ENCODE measurements at places on chromosomes 5 and 9.

DNA sequence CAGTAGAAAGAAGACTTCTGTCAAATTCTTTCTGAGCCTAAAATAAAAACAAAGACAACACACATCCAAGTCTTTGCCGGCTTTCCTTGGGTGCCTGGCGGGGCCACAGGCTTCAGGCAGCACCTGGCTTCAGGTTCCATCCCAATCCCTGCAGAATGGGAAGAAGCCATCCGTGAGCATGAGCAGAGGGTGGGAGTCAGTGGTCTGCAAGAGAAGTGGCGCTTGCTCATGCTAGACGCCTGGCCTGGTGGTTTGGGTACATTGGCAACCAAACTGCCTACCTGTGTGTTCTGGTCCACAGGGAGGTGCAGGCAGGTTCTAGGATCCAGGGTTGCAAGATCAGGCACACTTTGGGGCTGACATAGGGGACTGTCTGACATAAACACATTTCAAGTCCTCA lies 47.6 kb upstream of the RETREG1 start:
- no peak for DNase-seq

- DNase-seq, result no peak
Measured at GRCh38 chr5:172648013-172648381, 6.9 kb downstream of the NEURL1B start.

- no peak for DNase-seq
Measured at GRCh38 chr5:16457853-16458252, 7.7 kb downstream of the ZNF622 start.

DNA sequence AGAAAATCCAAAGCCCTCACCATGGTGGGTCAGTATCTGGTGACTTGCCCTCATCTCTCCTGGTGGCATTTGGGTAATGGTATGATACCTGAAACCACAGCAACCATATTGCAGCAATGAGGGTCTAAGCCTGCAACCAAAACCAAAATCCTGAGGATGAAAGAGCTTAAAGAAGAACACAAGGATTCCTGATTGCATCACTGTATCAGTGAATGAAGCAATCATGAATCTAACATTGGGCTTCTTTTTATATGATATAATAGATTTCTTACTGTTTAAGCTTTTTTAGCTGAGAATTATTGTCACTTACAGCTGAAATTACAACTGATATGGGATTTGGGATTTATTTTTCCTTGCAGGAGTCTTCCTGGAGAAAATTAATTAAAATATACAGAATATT lies 269.9 kb downstream of the MEF2C start:
- no peak for DNase-seq

DNA sequence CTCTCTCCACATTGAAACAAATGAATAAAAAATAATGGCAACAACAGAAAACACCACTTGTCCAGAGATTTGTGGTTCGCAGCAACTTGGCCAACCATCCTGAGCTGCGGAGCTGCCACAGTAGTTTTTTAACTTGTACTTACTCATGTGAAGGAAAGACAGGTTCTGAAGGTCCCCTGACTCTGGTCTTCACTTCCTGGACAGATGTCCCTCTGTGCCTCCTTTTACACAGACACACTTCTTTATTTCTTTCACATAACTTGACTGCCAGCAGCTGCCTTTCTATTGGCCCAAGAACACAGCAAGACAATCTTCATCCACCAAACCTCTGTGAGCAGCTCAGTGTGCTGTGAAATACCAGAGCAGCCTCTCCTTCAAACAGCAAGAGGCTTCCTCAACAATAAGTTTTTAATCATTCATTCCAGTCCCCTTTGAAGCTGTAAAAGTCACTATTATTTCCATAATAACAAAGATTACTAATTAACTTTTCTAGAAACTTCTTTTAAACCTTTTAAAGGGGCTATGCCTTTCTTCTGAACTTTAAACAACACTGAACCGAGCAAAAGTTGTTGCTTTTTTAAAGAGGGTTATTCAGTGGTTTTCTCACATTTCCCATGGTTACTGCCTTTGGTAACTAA lies 198.7 kb downstream of the NR2F1-AS1 start:
- DNase-seq, result peak; percentile 34

DNA sequence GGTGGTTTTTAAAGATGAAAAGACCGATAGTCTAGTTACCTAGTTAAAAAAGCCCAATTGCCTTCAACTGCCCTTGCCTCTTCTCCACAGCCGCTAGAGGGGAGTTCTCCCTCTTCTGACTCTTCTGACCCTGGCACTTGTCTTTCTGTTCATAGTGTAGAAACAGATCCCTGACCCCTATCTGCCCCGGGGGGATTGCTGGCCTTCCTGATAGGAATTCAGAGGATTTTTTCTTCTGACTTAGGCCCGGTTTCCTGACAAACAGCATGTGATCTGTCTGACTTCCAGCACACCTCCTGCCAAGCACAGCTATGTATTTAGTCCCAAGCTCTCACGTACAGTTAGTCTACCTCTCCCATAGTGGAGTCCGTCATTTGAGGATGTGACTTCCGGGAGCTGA lies 5.0 kb upstream of the TMEM268 start:
- no peak for DNase-seq

GRCh38 chr5:85049020-85049419 lies 664.3 kb upstream of the EDIL3 start:
- DNase-seq, result peak; percentile 3

DNA sequence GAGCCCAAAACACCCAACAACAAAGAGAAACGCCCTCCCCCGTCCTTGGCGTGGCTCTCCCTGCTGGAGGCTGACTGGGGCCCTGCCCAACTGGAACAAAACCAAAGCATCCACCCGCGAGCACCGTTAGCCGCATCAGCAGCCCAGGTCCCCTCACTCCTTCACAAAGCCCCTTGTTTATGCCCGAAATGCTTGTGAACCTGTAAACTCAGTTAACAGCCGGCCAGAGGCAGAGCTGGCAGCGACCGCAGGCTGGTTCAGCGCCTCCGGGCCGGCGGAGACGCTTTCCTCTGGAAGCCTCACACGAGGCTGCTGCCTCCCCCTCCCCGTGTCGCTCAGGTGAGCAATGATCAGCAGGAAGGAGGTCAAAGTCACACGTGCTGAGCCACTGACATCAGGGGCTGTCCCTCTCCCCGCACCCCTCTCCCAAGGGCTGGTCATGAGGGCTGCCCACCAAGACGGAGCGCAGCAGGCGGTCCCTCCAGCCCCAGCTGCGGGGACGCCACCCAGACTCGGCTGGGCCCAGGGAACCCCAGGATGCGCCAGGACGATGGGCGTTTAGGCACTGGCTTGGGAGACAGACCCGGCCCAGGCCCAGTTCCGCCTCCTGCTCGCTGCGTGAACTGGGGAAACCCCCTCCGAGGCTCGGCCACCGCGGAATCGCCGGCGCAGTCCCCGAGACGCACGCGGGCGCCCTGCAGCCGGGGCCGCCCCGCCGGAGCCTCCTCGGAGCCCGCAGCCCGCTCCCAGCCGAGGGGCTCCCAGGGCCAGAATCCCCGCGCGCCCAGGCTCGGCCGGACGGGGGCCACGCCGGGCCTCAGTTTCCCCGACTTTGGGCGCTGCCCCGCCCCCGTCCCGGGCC lies 563 bp downstream of the SNAPC4 start:
- DNase-seq, result peak; percentile 44

DNA sequence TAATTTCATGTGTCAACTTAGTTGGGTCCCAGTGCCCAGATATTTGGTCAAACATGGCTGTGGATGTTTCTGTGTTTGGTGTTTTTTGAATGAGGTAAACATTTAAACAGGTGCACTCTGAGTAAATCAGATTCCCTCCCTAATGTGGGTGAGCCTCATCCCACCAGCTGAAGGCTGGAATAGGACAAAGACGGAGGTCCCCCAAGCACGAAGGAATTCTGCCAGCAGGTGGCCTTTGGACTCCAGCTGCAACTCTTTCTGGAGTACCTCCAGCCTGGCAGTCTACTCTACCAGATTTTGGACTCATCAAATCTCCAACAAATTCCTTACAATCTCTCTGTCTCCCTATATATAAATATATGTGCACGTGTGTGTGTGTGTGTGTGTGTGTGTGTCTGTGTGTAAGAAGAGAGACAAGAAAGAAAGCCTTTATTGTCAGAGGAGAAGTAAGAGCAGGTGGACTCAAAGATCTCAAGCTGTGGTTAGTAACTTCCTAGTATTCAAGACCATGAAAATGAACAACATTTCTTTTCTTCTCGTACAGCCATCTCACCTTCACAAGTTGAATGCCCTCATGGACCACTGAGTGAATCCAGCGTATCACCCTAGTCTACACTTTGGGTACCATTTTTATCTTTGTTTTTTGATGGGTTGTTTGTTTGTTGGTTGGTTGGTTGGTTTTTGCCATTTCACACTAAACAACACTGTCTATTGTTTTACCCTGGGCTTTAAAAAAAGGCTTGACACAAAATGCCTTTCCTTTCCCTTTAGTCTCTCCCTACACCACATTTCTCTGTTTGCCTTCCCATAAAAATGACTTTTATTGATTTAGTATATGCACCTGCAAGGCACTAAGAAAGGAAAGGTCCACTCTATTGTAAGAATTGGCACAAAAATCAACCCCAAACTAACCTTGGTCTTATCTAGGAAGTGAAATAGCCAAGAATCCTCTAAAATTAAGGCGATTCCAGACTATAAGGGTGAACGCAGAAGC lies 118.7 kb downstream of the TENT4A start:
- DNase-seq, result no peak

- DNase-seq, result no peak
Measured at GRCh38 chr5:100434815-100435214, 100.4 kb upstream of the FAM174A start.

DNA sequence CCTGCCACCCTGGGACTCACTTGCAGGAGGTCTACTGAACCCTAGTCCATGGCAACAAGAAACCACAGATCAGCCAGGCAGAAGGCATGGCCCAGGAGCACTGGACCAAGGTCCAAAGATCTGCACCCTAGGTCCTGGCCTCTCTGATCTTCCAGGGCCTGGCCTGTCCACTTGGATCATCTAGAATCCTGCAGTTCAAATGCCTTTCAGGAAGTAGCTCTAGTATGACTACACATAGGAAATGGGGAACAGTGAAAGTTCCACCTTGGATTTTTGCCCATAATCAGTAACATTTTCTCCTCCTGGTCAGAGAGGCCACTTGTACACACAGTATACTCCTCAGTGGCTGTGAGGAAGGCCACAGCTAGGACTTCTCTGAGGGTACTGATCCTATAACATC lies 11.5 kb downstream of the ANXA6 start:
- no peak for DNase-seq

DNA sequence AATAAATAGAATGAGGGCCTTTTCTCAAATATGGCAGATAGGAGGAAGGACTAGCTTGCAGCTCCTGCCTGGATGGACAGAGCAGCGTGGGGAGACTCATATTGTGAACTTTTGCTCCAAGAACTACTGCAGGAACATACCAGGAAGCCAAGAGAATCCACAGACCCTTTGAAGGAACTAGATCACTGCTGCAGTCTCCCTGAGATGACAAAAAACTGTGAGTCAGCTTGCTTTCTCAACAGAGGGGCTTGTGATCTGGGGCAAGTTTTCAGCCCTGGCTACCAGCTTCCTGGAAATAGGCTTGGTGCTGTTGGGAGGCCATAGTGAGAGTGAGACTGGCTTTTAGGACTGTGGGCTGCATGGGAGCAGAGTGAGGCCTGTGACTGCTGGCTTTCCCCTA lies 170.6 kb upstream of the TRIM32 start:
- DNase-seq, result no peak

- no peak for DNase-seq
Measured at GRCh38 chr5:178424810-178425177, 165.4 kb downstream of the COL23A1 start.

DNA sequence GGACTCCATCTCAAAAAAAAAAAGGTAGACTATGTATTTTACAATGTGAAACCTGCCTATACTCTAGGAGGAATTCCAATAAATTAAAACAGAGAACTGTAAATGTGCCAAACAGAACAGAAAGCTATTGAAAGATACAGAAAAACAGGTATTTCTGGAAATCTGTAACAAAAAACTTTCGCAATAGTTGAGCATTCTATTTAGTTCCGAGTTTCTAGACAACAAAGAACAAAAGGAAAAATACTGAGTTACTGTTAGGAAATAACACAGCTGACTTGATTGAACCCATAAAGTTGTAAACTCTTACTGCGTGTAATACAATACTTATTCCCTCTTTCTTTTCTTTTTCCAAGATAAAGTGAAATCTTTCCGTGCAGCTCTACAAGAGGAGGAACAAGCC lies 18.6 kb downstream of the DIMT1 start:
- DNase-seq, result no peak

DNA sequence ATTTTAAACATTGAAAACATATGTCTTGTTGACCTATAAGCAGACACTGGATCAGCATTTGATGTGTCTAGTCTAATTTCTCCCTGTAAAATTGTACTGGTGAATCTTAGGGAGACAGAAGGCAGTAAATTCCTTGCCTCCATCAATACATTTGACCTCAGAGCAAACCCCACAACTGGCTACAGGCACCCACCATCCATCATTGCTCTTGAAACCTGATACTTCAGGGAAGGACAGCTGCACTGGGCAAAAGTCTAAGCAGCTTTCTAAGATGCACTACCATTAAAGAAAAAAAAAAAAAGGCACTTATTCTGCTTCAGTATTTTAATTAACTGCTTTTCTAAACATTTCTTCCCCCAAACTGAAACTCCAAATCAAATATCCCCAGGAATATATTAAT lies 1051.3 kb upstream of the DMAC1 start:
- no peak for DNase-seq

GRCh38 chr5:136042665-136043121 lies 13.9 kb downstream of the TGFBI start:
- DNase-seq, result no peak

- no peak for DNase-seq
Measured at GRCh38 chr5:6365977-6366590, 12.3 kb downstream of the MED10 start.

GRCh38 chr5:118224546-118224945 lies 763.8 kb downstream of the DTWD2 start:
- DNase-seq, result no peak

- peak; percentile 96 for DNase-seq
Measured at GRCh38 chr5:113513384-113514288, at the start of gene YTHDC2. Gene YTHDC2 (plus strand): TSS chr5:113513694. CDS start chr5:113513896, 202 bp downstream.

DNA sequence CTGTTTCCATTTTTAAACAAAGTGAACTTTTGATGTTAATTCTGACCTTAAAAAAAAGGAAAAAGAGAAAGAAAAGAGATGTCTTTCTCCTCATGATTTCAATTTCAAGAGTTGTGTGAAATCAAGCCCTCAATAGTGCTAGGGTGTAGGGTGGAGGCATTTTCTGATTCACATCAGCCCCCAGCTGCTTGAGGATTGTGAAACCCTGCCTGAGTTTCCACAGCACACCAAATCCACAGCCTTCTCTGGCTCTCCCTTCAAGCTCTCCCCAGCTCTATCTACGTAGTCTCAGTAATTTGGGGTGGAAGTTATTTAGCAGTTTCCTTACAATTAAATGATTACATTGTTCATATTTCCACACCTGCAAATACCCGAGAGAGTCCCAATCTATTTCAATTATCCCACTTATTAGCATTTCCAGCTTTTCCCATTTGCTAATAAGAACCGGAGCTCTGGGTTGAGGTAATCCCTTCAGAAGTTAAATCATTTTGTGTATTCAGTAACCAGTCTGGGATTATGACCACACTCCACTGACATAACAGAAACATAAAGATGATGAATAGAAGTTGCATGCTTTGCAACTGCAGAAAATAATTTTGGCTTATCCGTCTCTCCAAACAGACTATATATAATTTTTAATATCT lies 54.9 kb downstream of the MTX3 start:
- DNase-seq, result no peak
